Esophagus mucosa (tissue), 1 donor: ENCODE measurements at places on chromosomes 6 and 20.
A peak's percentile ranks its signal among the peaks of the same experiment; 100 is the strongest.

- peak; percentile 99 for ATAC-seq
These were observed 16.2 kb upstream of the BEND6 start for GRCh38 chr6:56938649-56939191.

- ATAC-seq: no peak
These were observed 62.8 kb downstream of the FILIP1 start for GRCh38 chr6:75430631-75431325.

DNA sequence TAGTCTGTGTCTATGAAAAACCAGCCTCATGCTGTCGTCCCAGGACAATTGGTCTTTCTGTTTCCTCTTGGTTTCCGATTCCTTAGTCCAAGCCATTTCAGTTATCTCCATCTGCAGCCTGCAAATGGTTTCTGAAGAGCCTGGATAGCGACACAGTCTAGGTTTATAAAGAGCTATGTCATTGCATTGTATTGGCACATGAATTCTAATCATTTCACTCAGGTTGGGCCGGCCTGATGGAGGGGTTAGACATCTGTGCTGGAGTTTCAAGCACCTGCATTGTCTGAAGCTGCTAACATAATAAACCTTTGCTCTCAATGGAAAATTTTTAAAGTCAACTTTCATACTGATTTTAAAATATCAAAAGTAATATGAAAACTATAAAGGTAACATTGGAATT, 232.6 kb upstream of the MAP3K7 start:
- no peak for ATAC-seq

DNA sequence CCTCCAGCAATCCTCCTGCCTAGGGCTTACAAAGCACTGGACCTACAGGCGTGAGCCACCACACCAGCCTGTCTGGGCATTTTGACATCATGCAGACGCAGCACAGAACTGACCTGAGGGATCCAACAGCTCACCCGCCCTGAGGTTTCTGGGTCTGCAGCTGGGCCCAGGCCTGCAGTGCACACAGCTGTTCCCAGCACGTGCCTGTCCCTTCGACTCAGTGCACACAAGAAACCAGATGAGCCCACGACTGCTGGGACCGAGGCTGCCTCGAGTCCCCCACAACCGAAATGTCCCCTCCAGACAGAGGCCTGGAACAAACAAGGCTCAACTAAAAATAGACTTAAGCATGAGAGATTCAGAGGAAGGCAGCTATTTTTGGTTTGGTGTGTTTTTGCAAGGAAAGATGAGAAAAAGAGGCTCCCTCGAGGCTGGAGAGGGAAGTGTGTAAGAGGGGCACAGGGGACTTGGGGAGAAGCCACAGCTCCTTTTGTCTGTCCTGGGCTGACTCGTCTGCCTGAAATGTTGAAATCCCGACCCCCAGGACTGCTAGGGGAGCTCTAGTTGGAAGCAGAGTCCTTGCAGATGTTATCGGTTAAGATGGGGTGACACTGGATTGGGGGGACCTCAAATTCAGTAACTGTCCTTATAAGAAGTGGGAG, 66.3 kb downstream of the YTHDF1 start:
- ATAC-seq: no peak

DNA sequence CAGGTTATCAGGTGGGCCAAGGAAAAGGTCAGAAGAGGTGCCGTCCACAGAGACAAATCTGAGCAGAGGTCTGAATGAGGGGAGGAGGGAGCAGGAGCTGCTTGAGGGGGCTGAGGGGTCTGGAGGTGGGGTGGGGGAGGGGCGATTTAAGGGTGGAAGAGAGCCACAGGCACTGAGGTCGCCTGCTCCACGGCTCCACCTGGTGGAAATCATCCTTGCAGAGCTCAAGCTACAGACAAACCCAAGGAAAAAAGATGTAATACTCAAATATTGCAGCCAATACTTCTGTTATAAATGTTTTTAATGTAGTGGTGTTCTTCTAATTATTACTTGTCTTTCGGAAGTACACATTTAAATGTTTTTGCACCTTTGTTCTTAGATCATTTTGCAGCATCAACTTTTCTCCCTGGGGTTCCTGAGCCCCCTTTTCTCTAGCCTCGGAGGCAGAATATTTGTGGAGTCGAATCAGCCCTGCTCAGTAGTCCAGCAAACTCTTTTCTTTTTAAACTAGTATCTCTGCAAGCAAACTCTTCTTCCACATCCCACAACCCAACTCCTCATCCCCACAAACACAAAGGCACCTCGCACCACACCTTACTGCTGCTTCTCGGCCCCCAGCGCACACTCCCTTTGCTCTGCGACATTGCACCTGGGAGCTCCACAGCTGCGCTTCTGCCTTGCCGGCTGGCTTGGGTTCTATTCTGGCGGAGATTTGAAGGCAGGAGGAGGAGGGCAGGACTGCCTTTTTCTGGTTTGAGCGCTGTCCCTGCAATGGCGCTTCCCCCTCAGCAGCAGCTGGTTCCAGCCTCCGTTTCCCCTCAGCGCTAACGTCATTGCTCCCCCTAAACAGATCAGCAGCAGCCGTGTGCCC, 51.0 kb upstream of the TFAP2A start:
- ATAC-seq: peak; percentile 43

DNA sequence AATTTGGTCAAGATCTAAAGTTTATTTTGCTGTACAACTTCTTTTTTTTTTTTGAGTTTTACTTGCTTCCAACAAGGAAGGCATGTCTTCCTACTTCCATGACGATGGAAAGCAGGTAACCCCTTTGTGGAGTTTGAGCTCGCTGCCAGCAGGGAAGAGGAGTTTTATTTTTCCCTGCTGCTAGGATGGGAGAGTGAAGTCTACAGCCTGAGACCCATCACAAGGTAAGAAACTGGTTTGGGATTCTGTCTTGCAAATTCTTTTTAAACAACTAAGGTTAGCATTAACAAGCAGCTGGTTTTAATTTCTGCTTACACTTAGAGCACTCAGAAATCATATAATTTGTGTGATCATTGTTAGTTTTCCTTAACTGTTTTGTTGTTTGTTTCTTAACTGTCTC, 108.0 kb upstream of the MAP3K4 start:
- ATAC-seq: no peak

DNA sequence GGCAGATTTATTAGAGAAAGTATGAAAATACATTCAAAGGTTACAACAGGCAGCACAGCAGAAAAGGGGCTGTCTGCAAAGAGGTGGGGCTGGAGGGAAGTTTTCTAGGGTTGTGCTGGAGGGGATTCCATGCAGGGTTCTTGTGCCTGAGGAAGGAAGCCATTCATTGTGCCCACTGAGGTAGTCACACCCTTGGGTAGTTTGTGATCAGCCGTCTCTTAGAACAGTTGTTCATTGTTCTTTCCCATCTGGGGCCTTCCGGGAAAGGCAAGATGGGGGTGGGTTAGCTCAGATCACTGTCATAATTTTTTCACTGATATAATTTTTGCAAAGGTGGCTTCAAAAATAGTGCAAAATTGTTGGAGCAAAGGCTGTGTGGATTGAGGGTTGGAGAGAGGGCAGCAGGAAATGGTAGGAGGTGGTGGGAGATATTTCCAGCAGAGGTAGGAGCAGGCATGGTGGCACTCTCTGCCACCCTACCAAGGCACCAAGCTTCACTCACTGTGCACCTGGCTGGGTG, 80.5 kb upstream of the GPR6 start:
- no peak for ATAC-seq

DNA sequence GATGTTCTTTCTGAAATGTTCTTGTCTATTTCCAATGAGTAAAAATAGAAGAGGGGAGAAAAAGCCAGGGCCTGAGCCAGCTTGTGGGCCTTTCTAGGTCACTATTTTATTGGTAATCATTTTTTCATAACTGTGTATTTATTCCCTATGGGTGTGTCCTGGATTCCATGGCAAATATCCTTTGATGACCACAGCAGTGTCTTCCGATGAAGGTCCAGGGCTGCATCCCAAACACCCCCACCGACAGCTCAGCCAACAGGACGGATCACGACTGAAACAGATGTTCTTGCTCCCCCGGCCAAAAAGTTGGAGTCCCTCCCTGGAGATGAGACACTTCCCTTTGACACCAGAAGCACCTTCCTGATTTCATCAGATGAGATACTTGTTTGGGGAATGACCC, 105.4 kb upstream of the PLEKHG1 start:
- ATAC-seq: no peak

GRCh38 chr6:159317430-159317829, 148.2 kb downstream of the FNDC1 start:
- no peak for ATAC-seq

- peak; percentile 15 for ATAC-seq
These were observed at the start of gene GLP1R for GRCh38 chr6:39048481-39049399. Gene GLP1R, plus strand, starts transcription at chr6:39048781. Its CDS starts 60 bp downstream, at chr6:39048841.

GRCh38 chr6:41551086-41551700, 5.0 kb downstream of the FOXP4 start:
- no peak for ATAC-seq

DNA sequence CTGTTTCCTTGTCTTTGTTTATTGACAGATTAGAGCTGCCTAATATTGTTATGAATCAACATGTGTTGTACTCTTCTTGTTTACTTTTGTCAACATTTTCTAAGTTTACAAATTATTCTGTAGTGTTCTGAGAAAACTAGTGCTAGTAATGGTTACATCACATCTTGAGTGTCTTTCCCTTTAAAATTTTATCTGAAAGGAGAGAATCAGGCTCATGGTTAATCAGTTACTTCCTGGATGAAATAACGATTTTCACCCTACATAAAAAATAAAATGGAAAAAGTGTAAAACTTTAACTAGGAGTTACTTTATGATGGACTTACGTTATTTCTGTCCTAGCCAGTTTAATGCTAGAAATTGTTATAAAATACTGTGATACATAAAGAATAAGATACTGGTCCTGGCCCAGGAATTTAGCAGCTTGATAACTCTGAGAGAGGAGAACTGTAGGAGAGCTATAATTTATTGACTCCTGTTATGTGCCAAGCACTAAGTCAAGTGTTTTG, 26.4 kb upstream of the BMP5 start:
- ATAC-seq: no peak

- ATAC-seq: peak; percentile 96
These were observed 41.0 kb downstream of the CYP24A1 start for GRCh38 chr20:54132612-54133433.

DNA sequence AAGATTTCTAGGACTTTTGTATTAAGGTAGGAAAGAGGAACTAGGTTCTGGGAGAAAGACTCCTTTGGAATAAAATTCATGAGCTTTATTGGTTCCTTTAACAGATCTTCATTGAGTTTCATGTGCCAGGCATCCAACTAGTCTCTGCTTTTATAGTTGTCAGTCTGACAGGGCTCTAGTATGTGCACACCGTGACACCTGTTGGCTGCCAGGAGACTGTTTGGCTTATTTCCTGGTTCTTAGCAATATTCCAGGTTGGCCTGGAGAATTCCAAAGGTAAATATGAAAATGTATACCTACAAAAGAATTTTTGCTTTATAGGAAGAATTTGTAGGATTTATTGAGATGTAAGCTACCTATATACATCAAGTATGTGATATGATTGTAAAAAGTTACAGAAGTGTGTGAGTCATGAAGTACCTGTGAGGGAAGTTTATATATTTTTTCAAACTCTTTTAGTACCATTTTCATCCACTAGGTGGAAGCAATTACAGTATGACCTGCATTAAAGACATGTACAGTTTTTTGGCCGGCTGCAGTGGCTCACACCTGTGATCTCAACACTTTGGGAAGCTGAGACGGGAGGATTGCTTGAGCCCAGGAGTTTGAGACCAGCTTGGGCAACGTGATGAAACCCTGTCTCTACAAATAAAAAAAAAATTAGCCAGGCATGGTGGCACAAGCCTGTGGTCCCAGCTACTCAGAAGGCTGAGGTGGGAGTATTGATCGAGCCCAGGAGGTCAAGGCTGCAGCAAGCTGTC, 35.2 kb downstream of the NDUFAF5 start:
- peak; percentile 85 for ATAC-seq

DNA sequence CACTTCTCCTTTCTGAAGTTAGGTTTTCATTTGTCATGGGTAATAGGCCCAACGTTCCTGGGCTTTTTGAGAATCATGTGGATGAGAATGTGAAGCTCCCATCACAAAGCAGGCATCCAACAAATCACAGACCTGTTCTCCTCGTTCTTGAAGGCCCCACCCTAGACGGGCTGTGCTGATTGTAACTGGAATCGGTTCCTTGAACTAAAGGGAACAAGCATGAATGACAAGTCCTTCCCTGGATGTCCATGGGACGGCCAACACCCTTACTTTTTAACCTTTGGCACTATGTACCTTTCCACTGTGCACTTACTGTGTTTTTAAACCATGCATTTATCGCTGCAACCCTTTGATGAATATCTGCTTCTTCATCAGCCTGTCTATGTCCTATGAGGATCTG, 438.2 kb downstream of the CD83 start:
- no peak for ATAC-seq

- peak; percentile 69 for ATAC-seq
These were observed 5.5 kb upstream of the BAK1 start for GRCh38 chr6:33585403-33586107.

- ATAC-seq: peak; percentile 37
These were observed 20.7 kb upstream of the TRIM27 start for GRCh38 chr6:28944412-28944865.

DNA sequence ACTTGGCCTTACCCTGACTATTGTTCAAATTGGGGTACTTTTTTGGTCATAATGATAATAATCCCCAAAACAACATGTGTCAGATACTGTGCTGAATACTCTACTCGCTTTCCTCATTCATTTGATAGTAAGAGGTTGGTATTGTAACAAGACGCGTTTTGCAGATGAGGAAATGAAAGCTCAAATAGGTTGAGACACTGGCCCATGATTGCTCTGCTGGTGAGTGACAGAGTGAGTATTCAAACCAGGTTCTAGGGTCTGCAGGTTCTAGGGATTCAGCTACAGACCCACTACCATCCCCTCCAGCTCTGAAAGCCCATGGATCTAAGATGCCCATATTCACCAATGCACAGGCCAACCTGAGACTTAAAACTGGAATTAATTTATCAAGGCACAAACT, 1.3 kb upstream of the ENPP4 start:
- no peak for ATAC-seq

GRCh38 chr6:22598339-22598738, 29.0 kb downstream of the HDGFL1 start:
- no peak for ATAC-seq

- ATAC-seq: peak; percentile 35
These were observed 21.6 kb downstream of the DSE start for GRCh38 chr6:116392132-116393013.

DNA sequence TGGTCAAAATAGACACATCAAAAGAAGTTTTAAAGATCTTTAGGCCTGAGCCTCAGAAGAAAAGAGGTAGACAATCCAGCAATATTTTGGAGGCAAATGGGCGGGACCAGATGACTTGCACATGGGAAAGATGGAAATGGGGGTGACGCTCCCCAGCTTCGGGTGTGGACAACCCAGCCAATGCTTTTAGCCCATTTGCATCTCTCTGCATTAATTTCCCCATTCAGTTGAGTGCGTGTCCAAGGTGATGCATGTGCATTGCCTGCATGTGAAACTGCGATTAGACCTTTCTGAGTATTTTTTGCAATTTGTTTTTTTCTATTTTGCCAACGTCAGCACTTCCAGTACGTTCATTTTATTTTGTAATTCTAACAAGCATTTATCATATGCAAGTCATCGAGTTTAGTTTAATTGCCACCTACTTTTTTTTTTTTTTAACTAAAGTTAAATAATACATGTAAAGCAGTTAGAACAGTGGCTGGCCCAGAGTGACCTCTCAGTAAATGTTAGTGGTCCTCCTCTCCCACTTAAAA, 24.2 kb downstream of the PDRG1 start:
- ATAC-seq: no peak
